ENCODE measurements at places on chromosomes 3 and 15.

DNA sequence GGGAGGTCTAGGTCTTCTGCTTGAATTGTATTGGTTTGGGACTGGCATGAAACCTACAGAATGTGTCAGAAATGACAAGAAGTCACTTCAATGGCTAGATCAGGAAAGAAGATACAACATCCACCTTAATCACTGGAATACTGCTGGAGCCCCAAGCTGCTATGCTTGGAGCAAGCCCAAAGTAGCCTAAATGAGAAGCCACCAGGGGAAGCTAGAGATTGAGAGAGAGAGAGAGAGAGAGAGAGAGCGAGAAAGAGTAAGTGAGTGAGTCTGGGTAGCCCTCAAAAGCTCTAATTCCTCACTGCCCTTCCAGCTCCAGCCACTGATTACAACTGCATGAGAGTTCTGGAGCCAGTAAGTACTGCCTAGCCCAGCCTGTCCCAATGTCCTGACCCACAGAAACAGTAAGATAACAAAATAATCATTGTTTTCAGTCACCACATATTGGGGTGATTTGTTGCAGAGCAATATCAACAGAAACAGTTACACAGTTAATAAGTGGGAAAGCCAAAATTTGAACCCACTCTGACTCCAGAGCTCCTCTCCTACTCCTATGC, 529.2 kb upstream of the GOLIM4 start:
- no peak for DNase-seq

DNA sequence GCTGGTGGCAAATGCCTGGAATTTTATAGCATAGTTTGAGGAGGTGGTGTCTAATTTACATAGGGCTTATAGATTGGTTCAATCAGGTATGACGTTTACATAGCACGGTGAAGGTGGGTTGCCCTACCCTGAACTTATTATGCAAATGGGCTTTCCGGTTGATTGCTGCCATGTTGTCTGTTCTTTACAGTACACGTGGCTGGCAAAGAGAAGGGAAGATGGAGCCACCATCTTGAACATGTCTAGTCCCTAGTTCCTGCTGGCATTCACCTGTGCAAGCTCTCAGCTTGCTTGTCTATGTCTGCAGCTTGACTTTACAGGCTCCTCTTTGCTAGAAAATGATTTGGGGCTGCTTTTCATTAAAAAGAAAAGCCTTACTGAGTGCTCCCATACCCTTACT, 14.0 kb upstream of the STAC start:
- no peak for DNase-seq

DNA sequence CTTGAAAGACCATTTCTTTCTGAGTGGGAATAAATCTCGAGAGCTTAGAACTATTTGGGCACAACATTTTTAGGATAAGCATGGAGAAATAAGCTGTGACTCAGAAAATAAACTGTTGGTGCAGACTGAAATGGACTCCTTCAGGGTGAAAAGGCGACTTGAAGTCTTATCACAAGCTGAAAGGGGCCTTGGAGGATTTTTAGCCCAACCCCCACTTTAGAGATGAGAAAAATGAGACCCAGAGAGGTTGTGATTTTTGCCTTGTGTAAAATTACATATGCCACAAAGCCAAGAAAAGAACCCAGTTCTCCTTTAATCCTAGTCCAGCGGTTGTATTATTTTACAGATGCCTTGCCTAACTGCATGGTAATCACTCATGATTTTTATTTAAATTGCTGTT, 1.5 kb downstream of the ATP1B3 start:
- no peak for DNase-seq

GRCh38 chr15:48046813-48047438, 73.9 kb upstream of the SLC24A5 start:
- DNase-seq: no peak

- no peak for DNase-seq
Observed at GRCh38 chr15:69794645-69795469, 302.9 kb downstream of the TLE3 start.

DNA sequence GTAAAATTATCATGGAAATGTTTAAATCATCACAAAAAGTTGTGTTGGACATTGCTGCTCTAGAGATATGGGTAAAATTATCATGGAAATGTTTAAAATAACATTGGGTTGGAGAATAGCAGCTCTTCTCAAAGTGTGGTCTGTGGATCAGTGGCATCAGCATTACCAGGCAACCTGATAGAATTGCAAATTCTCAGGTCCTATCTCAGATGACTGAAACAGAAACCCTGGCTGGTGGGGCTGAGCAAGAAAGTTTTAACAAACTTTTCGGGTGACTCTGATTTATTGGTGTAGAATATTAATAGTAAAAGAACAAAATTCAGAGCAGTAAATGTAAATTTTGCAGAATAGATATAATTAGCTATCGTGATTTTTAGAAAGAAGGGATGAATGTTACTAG, 28.9 kb downstream of the NXPE3 start:
- no peak for DNase-seq

DNA sequence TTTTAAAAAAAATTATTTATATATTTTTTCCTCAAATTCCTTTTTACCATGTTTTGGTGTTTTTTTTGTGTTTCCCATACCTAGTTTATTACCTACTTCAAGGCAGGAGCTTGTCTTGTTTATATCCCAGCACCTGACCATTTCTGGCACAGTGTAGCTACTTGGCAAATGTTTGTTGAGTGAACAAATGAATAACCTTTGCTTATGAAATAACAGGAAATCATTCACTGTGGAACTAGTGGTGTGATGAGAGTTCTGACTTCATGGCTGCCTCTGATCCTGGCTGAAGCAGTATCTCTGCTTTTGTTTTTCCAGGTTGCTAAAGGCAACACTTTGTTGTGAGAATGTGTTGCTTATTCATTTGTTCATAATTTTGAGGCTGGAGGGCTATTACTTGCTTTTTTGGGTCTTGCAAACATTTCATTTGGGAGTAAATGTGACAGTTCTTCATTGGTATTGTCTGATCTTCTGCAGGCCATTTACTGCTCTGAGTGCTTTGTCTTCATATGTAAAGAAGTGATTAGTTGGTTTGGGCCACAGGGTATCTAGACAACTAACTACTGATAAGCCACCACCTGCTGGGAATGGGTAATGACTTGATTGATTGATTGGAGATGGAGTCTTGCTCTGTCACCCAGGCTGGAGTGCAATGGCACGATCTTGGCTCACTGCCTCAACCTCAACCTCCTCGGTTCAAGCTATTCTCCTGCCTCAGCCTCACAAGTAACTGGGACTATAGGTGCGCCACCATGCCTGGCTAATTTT, 5.7 kb downstream of the RAD54L2 start:
- DNase-seq: no peak

- no peak for DNase-seq
Observed at GRCh38 chr3:60669636-60670035, 581.6 kb downstream of the FHIT start.

DNA sequence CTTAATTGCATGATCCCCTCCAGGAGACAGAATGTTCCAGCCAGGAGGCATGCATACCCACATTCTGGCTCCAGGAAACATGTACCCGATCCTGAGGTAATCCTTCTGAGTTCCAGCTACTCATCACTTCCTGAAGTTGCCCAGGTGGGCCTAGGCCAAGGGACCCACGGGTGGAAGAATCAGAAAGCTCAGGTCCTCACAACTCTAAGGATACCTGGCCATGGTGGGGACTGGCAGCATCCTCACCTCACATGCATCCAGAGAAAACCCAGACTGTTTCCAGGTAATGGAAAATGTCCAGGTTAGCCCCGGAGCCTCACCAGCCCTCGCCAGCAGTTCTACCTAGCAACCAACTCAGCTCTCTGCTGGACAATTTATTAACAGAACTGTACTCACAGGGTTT, 78.2 kb downstream of the DAPK2 start:
- no peak for DNase-seq

DNA sequence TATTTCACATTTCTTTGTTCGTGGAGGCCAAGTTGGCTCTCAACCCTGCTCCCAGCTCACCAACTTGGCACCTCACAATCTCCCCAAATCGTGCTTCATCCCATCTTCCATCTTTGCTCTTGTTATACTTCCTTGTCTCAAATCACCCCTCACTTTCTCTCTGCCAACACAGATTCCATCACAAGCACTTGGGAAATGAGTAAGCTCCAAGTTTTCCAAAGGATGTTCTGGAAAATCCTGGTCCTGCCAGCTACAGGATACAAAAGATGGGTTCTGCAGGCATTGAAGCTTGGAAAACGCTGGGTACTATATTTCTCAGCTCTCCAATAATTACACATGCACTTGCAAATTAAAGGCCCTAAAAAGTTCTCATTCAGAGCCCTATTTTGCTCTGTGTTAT, 4.1 kb upstream of the TM4SF4 start:
- DNase-seq: no peak

DNA sequence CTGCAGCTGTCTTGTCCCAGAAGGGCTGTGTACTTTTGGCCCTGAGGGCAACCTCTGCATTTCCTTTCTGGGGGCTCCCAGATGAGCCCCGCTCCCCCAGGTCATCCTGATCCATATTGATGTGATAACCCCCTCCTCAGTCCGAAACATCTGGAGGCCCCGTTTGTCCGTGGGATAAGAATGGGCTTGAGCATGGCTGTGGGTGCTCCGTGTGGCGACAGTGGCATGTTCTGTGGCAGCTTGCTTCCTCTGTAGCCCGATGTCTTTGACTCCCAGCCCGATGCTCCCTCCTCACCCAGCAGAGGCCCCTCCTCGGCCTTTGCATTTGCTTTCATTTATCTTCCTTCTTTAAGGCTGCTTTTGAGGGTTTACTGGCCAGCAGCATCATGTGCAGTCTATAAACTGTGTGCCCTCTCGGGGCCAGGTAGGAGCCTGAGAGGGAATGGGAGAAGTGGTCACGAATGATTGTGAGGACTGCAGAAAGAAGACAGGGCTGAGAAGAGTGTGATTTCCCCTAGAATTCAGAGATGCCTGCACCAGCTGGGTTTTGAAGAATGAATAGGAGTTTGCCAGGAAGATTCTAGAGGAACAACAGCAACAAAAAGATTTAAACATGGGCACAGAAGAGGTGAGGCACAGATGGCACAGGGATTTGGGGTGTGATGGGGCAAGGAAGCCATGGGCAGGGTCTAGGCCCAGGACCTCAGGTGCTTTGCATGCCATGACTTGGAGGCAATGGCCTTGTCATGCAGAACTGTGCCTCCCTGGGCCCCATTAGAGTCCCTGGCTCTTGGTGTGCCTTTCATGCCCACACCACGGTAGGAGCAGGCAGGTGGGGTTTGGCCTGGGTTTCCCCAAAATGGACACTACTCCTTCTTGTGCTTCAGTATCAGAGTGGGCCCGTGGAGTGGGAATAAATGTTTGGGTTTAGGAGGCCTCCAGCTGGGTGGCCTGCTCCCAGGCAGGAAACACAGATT, 34.2 kb downstream of the APBA2 start:
- DNase-seq: no peak

DNA sequence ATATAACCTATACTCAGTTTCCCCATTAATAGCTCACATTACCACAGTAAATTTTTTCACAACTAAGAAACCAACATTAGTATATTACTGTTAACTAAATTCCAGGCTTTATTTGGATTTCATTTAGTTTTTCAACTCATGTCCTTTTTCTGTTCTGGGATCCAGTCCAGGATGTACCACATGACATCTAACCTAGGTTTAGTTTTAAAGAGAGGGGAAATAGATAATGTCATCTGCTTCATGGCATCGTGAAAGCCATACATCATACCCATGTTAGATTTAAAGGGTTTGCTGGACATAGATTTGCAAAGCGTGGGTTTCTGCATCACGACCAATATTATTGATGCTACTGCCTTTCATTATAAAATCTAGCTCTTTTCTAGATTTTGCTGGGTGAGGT, 33.2 kb upstream of the RPP14 start:
- DNase-seq: no peak

GRCh38 chr3:196400331-196400730, 31.9 kb downstream of the UBXN7 start:
- no peak for DNase-seq

DNA sequence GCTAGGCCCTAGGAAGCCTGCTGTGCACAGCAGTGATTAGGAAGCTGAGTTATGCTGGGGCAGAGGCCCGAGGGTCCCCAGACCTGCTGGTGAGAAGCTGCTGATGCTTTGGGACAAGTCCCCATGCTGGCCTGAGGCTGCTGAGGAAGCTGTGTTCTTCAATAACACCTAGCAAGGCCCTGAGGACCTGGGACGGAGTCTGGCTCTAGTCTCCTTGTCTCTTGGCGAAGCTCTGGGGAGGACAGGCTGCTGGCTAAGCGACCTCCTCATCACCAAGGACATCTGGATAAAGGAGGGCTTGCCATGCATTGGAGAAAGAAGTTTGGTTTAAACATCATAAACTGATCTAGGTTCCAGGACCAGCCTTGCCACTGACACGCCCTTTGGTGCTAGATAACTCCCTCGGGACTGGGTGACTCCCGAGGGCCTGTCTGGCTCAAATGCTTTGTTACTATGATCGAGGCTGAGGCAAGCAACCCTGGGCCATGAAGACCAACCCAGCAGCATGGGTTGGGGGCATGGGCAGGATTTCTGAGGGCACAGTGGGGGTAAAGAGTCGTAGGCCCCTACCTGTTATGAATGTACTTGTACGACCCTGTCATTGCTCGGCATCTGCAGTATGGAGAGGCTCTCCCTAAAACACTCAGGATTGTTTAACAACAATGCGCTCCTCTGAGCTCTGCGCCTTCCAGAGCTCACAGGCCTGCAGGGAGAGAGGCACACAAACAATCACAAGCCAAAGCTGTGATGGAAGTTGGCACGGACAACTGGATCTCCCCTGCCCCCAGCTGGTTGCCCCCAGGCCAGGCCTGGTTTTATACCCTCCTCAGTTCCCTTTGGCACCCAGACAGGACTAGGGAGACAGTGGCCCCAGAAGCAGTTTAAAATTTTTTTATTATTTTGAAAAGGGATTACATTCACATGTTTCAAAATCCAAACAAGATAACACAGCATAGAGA, 64.4 kb downstream of the LINGO1 start:
- no peak for DNase-seq

GRCh38 chr3:113249111-113249510, 37.8 kb downstream of the BOC start:
- no peak for DNase-seq

DNA sequence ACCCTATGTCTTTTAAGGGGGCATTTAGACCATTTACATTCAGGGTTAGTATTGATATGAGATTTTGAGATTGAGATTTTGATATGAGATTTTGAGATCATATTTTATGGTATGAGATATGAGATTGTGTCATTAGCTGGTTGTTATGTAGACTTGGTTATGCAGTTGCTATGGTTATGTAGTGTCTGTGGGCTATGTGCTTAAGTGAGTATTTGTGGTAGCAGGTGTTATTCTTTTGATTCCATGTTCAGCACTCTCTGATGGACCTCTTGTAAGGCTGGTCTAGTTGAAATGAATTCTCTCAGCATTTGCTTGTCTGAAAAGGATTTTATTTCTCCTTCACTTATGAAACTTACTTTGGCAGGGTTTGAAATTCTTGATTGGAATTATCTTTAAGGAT, 225.4 kb downstream of the SATB1 start:
- DNase-seq: no peak

Measured in K562 (cell line).